Endodermal cell (in vitro differentiated cells): ENCODE measurements at places on chromosomes 4 and X. TPM values are rescaled to one million over a fixed set of nuclear protein-coding genes. Genes with fewer than 3 reads are reported as not detected.

The BEND2 gene
- not detected in 3 replicates for total RNA-seq

- DNase-seq = no peak
Measured at GRCh38 chrX:114071412-114071811, 512.5 kb upstream of the HTR2C start.

GRCh38 chrX:18607966-18608365 lies 63.9 kb downstream of the RS1 start:
- DNase-seq = no peak

DNA sequence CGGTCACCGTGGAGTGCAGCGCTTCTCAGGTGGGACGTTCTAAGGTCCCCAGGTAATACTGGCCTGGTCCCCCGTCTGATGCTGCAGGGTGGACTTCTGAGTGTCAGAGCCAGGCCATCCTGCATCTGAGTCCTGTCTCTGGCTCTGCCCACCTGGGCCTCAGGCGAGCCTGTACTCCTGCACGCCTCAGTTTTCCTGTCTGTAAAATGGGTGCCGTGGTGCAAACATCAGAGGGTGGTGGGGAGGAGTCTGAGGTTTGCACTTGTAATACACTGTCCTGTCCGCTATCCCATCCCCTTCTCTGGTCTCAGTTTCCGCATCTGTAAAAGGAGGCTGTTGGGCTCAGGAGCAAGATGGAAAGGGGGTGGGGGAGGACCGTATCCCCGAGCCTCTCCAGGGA lies 41.3 kb downstream of the SORCS2 start:
- no peak for DNase-seq

GRCh38 chr4:184475498-184475897 lies 1.1 kb upstream of the IRF2 start:
- no peak for DNase-seq

GRCh38 chr4:2646396-2647149 lies 109.6 kb downstream of the TNIP2 start:
- no peak for DNase-seq
